ENCODE measurements at places on chromosomes 3 and 15.

DNA sequence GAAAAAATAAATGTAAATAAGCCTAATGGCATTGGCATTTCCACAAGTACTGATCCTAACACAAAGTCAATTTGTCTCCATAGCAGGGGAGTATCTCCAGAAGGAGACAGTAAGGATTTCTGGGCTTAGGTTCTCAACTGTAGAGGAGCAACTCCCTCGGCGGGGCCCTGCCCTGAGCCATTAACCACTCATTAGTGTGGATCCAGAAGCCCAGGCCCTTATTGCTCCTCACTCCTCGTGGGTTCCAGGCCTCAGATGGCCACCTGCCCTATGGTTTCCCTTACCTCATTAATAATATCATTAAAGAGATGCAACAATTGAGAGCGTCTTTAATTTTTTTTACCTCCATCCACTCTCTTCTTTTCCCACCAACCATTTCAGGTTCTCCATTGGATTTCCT is 85.3 kb upstream of the CLDN18 start:
- DNase-seq, result no peak

- no peak for DNase-seq
Observed at GRCh38 chr3:79564192-79564591, 203.6 kb downstream of the ROBO1 start.

DNA sequence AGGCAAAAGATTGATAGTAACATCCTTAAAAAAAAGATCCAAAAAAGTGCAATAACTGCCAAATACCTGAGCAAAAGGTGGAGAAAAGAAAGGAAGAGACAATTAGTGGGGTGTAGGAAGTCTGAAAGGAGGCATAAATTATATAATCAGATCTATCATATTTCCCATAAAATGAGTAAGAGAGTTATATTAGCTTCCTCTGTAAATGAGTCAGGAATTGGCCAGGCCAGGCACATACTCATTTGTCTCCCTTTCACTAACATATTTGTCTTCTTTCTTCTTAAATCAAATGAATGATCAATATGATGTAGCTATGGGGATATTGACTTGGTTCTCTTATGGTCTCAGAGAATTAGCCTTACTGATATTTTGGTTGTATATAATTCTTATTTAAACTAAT is 292.3 kb upstream of the CADM2 start:
- DNase-seq, result no peak

DNA sequence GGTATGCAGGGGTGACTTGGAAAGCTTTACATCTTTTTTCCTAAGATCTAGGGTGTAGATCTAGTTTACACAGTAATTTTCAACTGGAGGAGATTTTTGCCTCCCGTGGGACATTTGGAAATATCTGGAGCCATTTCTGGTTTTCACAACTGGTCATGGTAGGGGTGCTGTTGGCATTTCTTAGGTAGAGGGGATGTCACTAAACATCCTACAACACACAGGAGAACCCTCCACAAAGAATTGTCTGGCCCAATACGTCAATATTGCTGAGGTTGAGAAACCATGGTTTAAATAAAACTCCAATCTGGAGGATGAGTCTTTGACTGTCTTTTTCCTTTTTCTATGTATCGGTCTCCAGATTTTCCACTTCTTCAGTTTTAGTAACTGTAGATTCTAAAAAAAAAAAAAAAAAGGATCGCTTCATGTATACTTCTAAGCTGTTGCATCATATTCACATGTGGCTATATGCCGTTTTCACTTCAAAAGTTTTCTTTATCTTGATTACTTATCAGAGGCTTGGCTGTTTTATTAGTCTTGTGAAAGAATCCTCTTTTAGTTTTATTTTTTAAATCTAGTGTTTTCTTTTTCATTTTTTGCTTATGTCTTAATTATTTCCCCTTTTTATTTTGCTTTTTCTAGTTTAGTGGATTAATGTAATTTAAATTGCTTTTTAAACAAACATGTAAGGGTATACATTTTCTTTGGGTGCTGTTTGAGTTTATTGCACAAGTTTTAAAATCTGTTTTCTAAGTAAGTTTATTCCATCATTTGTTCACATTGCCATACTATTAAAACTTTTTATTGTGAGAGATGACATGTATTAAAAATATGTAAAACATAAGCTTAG is 21.2 kb downstream of the UBE2Q2 start:
- DNase-seq, result no peak

DNA sequence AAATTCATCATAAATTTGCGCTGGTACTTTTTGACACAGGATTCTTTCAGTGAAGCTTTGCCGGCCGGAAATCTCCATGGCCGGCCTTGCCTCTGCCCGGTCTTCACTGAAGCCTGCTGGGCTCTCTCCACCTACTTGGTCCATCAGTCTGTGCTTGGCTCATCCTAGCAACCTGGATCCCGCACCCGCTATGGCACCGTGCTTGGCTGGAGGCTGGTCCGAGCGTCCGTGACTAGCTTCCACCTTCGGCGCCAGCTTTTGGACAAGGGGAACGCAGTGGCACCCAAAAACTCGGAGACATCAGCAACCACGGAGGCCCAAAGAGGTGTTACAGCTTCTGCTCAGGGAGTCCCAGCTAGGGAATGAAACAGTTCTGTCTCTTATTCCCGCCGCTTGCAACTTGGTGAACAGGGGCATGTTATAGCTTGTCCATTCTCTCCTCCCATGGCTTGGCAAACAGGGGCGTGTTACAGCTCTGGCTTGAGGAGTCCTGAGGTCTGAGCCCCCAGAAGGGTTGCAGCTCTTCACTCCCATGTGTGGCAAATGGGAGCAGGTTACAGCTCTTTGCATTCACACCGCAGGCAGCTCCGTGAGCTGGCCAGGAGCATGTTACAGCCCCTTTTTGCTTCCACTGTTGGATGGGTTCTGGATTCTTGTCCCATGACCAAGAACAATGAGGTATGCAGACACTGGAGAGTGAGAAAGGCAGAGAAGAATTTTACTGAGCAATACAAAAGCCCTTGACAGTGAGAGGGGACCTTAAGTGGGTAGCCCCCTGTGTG is 204.2 kb downstream of the DIPK2A start:
- DNase-seq, result no peak

- DNase-seq, result no peak
Observed at GRCh38 chr15:40927873-40928806, 1.0 kb upstream of the DLL4 start.

DNA sequence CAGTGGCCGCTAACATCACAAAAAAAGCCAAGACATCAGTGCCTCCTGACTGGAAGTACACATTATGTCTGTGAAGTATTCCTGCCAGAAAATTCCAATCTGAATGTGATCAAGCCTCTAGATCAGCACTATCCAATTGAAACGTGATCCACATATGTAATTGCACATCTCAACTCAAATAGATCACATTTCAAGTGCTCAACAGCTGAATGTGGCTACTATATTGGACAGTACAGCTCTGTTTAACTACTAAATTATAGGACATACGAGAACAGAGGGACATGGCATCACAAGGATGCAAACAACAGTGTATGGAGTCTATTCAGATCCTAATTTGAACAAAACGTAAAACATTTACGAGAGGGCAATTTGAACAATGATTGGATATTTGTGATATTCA is 542 bp upstream of the UBAP1L start:
- no peak for DNase-seq

DNA sequence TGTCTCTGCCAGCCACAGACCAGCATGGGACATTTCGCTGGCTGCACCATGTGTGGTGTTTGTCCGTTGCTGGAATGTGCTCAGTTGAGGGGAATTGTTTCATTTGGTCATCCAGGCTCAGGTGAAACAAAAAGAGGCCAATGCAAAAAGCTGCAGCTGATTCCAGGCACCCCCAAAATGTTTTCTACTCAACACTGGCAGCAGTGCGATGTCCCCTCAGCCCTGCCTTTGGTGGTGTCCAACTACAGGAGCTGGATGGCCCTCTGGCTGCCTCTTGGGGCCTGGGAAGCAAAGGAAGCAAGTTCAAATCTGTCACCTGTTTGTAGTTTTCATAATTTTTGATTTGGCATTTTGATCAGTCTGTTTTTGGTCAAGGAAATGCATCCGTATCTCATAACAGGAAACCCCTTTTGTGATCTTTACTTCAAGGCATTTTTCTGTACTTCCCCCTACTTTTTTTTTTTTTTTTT is 141.8 kb downstream of the EEFSEC start:
- no peak for DNase-seq

DNA sequence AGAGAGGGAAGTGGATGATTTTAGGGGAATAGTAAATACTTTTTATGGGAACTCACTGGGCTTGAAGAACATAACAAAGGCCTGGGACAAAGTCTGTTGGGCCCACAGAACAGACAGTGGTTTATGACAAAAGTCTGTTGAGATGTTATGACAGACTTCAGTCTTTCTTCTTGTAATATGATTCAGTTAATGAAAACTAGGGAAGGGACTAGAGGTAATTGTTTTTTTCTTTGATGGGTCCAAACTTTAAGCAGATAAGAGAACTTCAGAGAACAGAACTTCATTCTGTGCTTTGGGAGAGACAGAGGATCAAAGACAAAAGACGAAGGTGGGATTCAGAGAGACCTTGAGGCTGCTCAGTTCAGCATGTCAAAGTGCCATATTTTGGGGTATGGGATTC is 9.3 kb downstream of the CRYBG3 start:
- no peak for DNase-seq

DNA sequence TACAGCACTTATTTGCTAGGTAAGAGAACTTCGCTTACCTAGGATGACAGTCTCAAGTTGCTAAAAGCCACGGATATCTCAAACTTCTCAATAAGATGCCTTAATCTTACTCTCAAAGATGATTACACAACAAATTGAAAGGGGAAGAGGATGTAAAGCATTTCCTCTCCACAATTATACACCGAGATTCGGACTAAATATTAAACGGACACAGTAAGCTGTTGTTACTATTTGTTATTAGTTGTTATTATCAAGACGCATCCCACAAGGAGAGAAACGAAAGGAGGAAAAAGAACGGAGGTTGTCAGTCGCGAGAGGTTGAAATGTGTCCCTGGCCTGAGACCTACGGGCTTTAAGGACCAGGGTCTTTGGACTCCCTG is 660 bp downstream of the ZNF106 start:
- no peak for DNase-seq

- no peak for DNase-seq
Observed at GRCh38 chr15:67118808-67119207, 53.4 kb downstream of the SMAD3 start.

- no peak for DNase-seq
Observed at GRCh38 chr3:50226888-50227389, 9.1 kb upstream of the GNAI2 start.

- DNase-seq, result no peak
Observed at GRCh38 chr3:23221136-23221535, 18.0 kb downstream of the UBE2E2 start.

DNA sequence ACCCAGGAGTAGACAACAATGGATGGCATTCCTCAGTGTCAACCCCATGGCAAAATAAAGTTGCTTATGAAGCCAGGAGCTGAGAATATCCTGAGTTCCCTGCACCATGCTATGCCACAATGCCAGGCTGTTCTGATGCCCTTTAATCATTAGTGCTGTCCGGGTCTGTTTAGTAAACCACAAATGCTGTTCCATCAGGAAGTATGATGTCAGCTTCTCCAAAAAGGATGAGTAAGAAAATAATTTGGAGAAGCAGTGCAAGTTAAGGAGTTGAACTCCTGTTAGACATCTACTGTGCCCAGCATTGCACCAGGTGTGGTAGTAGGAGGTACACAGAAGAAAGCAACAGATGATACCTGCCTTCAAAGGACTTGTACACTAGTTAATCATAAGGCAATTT is 67.9 kb upstream of the GUCA1C start:
- DNase-seq, result no peak

DNA sequence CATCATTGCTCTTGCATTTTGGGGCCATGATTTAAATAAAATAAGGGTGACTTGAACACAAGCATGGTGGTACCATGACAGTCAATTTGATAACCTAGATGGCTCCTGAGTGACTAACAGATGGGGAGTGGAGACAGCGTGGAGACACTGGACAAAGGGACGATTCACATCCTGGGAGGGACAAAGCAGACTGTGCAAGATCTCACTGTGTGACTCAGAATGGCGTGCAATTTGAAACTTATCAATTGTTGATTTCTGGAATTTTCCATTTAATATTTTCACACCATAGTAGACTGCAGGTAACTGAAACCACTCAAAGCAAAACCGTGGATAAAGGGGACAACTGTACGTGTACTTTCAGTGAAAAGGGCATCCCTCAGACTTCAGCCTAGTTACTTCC is 25.5 kb downstream of the MCCC1 start:
- DNase-seq, result no peak

DNA sequence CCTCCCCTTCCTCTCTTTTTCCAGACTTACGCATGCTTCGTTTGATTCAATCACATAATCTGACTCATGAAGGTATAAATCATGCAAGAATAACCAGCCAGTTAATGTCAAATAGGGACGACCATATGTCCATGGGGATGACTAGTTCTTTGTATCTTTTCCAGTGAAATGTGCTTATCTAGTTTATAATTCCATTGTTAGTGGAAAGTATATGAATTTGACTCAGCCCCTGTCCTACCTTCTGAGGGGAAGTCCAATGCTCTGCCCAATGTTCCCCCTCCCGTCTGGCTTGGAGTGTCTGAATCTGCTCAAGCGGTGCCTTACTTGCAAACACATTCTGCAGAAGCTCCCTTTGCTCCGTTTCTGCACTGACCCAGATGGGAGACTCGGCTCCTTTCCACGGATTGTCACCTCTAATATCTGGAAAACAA is 55.0 kb upstream of the EPHB3 start:
- no peak for DNase-seq

All from GM04503 (cell line).